Activated T-cell treated with anti-CD3 and anti-CD28 coated beads, Interleukin-2, amount 50 U/mL, for 48 hours (primary cell): ENCODE measurements at places on chromosomes 4 and X.

DNA sequence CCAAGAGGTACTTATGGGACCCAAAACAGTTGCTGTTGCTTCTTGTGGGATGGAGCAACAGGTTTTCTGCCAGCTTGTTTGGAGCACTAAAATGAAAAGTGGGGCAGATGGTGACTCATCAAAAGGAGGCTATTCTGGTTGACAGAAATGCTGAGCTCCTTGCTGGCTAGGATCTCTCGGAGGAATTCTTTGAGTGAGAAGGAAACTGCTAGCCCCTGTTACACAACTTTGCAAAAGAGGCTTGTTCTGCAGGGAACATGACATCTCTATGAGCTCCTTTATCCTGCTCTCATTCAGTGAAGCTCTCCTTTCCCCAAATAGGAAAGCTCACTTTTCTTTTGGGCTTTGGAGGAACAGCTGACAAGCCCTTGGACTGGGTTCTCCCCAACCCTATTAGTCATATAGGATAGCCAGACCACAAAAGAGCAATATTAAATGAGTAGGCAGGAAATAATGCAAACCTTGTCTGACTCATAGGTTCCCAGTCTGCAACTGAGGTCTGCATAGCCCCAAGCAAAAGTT lies 108.3 kb downstream of the CDS1 start:
- DNase-seq: no peak

DNA sequence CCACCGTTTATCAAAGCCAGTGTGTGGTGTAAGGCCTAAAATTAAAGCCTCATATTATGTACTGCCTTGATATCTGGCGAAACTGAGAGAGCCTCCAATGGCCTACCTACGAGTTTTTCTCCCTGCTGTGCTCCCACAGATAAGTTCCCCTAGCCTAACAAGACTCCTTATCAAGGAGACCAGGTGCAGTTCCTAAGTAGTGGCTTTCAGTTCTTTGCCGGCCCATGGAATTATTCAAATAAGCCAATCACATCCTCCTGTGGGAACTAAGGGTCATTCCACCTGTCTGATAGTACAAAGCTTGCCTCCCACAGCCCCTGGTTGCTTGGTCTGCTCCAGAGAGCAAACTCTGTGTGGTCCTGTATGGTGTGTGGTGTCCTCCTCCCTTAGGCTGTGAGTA lies 99.8 kb upstream of the TEX13C start:
- DNase-seq: no peak

DNA sequence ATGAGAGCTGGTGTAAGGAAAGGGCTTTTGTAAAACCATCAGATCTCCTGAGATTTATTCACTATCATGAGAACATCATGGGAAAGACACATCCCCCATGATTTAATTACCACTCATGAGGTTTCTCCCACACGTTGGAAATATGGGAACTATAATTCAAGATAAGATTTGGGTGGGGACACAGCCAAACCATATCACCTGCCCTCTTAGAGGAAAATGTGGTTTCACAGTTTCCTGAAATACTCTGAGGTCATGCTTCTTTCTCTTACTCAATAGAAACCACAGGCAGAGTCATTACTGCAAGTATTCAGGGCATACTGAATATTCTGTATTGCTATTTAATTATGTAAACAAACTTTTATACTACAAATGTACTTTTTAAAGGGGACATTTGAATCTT lies 1453.3 kb downstream of the PCDH18 start:
- no peak for DNase-seq

DNA sequence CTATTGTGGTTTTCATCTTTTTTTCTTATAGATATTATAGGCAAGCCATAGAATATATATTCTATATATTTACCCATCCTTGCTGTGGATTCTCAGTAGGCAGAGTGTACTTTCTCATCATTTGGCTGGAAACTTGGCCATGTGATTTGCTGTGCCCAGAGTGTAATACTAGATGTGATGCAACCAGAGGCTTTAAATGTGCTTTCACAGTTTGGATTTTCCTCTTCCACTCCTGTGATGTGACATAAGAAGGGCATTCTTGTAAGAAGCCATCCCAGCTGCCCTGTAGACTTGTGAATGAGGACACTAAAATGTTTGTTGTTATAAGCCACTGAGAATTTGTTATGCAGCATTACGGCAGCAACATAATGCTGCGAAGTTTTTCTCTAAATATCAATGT lies 10.4 kb upstream of the HPGDS start:
- no peak for DNase-seq

DNA sequence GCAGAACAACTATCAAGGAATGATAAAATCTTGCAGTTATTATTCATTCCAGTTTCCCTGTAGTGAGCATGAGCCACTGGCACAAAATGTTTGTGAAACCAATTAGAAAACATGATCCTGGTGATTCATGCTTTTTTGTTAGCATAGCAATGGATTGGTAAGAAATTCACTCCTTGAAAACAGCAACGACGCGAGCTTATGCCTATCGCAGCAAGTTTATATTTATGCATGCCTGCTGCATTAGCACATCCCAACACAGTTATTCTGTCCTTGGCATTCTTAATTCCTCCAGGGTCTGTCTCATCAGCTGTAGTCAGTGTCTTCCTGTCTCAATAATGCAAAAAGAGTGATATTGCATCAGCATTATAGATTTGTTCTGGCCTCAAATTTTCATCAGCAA lies 975.9 kb downstream of the STIM2 start:
- no peak for DNase-seq

GRCh38 chr4:36601864-36602495 lies 320.6 kb downstream of the DTHD1 start:
- no peak for DNase-seq

GRCh38 chr4:2301225-2301642 lies 39.3 kb upstream of the MXD4 start:
- DNase-seq: no peak

DNA sequence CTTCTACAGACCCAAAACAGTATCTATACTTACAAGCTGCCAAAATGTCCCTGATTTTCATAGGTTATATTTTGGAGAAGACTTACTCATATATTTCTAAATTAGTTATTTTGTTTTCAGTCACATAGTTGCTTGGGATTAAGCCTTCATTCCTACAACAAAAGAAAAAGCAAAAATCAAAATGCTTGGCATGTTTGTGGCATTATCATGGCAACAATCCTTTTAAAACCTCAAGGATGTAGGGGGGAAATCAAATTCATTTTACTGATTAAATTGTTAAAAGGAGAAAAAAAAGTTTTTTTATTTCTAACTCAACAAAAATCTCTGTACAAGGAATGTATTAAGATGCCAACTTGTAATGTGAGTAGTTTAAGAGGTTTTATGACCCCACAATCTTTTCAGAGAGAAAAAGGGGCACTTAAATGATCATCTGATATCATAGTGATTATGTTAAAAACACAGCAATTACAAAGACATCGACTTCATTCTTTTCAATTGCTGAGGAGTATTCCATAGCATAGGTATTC lies 23.5 kb downstream of the TXK start:
- DNase-seq: no peak

GRCh38 chr4:20283039-20283438 lies 31.3 kb downstream of the SLIT2 start:
- no peak for DNase-seq

GRCh38 chr4:149513081-149513480 lies 302.6 kb downstream of the IQCM start:
- DNase-seq: no peak

DNA sequence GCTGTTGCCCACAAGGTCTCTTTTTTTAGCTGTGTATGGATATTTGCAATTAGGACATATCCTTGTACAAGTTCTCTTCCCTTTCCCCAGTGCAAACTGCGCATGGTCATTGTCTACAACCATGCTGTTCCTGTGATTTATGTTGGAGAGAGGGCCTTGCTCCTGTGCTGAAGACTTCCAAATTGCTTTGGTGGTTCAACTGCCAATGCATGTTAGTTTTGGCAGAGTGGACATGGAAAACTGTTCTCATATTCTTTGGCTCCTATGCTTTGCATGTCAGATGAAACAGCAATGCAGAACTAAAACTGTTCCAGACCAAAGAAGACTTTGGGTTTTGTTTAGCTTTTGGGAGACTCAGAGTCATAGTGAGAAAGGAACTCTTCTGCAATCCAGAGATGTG lies 148.8 kb upstream of the EDNRA start:
- no peak for DNase-seq

DNA sequence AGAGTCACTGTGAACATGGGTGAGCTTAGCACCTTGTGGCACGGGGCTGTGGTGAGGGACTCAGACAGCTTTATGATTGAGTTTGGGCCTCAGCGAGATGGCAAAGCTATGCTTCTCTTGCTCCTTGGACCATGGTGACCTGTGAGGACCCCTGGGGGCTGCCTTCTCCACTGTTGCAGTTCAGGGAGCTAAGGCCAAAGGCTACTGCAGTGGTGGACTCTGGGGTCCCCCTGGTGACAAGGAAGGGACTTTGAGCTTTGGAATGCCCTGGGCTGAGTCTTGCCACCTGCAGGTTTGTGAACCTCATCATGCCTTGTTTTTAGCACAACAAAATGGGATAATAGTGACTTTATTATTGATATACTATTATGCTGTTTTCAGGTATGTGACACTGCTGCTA lies 36.5 kb downstream of the TBL1X start:
- no peak for DNase-seq

DNA sequence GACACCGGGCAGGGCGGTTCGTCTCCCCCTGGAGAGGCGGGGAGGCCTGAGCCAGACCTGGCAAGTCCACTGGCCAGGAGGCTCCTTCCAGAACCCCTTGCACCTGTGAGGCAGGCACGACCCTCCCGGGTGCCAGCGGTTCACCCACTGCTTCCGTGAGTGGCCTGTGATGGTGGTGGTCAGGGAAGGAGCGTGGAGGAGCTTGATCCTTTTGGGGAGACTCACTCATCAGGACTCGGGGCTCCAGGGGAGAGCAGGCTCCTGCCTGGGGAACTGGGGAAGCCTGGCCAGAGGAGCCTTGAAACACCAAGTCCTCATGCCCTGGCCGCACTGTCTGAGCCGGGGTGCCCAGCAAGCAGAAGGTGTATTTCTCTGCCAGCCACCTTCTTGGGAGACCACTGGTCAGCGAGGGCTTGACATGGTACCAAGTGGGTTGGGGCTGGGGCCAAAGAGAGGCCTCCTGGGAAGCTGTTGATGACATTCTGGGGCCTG lies 860 bp downstream of the FAM50A start:
- DNase-seq: no peak

DNA sequence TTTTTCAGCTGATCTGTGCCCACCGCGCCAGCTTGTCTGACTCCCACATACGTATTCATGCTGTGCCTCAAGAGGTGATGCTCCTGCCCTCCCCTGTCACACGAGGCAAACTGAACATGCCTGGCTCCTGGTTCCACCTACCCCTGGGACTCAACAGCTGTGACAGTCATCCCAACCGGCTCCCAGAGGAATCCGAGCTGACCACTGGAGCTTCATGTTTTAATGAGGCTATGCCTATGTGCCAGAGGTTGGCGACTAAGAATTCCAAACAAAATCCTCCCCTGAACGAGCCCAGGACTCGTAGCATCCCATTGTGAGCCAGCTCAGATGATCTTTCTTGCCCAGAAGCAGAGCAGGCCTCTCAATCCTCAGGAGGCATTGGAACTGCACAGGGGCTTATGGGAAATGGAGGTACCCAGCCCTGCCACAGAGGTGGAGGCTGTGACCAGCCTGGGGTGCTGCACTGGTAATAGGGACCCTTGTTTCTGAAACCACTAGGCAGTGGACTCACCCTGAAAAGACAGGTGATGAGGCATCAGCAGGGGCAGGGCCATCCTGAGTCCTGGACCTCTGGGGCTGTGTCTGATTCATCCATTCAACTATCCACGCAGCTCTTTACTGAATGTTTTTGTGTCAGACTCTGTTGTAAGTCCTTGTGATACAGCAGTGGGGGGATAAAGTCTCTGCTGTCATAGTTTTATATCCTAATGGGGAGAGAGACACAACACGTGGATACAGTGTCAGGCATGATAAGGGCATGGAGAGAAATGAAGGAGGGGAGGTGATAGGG lies 325.0 kb downstream of the EVC2 start:
- no peak for DNase-seq

- no peak for DNase-seq
Measured at GRCh38 chr4:55440786-55441185, 45.0 kb downstream of the TMEM165 start.

DNA sequence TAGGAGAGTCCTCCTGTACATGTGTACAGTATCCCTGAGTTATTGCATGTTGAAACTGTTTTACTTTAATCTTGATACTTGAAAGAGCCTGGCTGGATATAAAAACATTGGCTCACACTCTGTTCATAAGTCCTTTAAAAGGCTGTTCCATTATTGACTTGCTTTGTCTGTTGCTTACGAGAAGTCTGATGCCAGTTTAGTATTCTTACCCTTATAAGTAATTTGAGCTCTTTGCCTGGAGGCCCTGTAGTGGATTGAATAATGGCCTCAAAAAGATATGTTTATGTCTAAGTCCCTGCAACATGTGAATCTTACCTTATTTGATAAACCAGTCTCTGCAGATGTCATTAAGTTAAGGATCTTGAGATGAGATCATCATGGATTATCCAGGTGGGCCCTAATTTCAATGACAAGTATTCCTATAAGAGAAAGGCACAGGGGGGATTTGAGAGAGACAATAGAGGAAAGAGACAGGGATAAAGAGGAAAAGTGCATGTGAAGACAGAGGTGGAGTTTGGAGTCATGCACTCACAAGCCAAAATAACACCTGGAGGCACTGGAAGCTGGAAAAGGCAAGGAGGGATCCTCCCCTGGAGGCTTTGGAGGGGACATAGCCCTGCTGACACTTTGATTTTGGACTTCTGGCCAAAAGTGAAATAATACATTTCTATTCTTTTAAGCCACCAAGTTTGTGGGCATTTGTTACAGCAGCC lies 98.1 kb downstream of the IRF2 start:
- no peak for DNase-seq

- peak; percentile 19 for DNase-seq
Measured at GRCh38 chrX:2351999-2352995, 148.5 kb downstream of the DHRSX start.

DNA sequence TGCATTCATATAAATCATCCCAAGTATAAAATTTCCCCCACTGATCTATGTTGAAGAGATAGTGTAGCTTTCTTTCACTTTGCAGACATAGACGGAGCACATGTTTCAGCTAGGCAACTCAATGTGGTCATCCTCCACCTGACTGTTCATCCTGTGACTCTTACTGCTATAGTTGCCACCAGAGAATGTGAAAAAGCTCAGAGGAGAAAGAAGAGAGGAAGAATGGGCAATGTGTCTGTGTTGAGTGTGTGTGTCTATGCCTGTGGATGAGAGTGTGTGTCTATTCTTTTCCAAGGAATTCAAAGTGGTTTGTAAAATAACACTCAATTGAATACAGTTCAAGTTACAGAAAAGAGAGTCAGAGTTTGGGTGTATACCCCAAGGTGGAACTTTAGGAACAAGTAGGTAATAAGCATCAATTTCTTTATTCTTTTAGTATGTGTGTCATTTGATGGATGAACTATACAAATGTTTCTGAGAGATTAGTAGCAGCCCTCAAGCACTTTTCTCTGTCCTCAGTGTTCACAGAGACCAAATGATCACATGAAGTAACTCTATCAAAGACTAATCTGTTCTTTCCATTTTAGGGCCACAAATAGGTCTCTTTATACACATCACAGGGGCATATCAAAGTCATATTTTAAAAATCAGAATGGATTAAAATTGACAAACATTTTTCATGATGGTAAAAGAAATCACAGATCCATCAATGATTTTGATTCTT lies 2.3 kb downstream of the SNCA start:
- no peak for DNase-seq
